ENCODE measurements at places on chromosomes 4 and X. TPM values are rescaled to one million over a fixed set of nuclear protein-coding genes. Genes with fewer than 3 reads are reported as not detected.

DNA sequence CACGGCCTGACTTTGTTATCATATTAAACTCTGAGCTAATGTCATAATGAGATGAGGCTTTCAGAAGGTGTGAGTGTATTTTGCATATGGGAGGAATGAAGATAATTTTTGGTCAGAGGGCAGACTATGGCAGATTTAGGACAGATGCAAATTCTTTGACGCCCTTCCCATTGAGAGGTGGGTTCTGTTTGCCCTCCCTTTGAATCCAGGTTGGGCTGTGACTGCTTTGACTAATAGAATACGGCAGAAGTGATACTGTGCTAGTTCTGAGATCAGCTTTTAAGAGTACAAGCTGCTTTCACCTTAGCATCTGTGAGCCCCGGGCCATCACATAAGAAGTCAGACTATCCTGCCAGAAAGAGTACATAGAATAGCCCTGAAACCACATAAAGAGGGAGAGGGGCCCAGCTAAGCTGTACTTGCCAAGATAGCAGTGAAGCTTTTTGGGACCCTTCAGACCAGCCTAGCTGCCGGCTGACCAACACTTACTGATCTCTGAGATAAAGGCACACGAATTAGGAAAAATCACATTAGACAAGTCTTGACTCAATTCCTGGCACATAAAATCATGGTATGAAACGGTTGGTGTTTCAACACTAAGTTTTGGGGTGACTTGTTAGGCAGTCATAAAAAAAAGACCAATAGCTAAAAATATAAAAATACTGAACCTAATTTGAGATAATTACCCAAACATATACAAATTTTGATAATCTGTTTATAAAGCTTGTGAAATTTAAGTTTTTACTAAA lies 166.7 kb upstream of the SH3RF1 start:
- H3K27me3 ChIP-seq: no peaks in the 10 kb centered on the region
- no peak for DNase-seq
- no peaks in the 10 kb centered on the region for H3K4me1 ChIP-seq
- no peak overlapping the region for H3K27ac ChIP-seq
- no peaks in the 10 kb centered on the region for H3K36me3 ChIP-seq
- H3K4me3 ChIP-seq: no peak overlapping the region

GRCh38 chr4:11614426-11614825 lies 185.7 kb upstream of the HS3ST1 start:
- no peak overlapping the region for H3K27ac ChIP-seq
- H3K27me3 ChIP-seq: no peaks in the 10 kb centered on the region
- H3K36me3 ChIP-seq: no peaks in the 10 kb centered on the region
- DNase-seq: no peak
- H3K4me3 ChIP-seq: no peak overlapping the region

- peaks cover 24% of the 10 kb centered on the region for H3K36me3 ChIP-seq
- no peak overlapping the region for H3K27ac ChIP-seq
- no peak for DNase-seq
- peaks cover 24% of the 10 kb centered on the region for H3K4me1 ChIP-seq
- no peak overlapping the region for H3K4me3 ChIP-seq
Observed at GRCh38 chr4:56973336-56973735, 4.1 kb downstream of the NOA1 start.

- no peaks in the 10 kb centered on the region for H3K4me1 ChIP-seq
- no peaks in the 10 kb centered on the region for H3K27me3 ChIP-seq
- H3K36me3 ChIP-seq: no peaks in the 10 kb centered on the region
- no peak overlapping the region for H3K4me3 ChIP-seq
- no peak for DNase-seq
- no peak overlapping the region for H3K27ac ChIP-seq
Observed at GRCh38 chr4:176830971-176831370, 38.2 kb upstream of the VEGFC start.

GRCh38 chr4:52096048-52096447 lies 44.9 kb downstream of the SPATA18 start:
- H3K4me3 ChIP-seq: no peak overlapping the region
- no peaks in the 10 kb centered on the region for H3K36me3 ChIP-seq
- no peaks in the 10 kb centered on the region for H3K4me1 ChIP-seq

NDST4 gene
- not detected for total RNA-seq

GRCh38 chr4:87399148-87399547 lies 8.2 kb upstream of the HSD17B11 start:
- no peaks in the 10 kb centered on the region for H3K4me1 ChIP-seq
- no peaks in the 10 kb centered on the region for H3K36me3 ChIP-seq
- no peak overlapping the region for H3K27ac ChIP-seq
- DNase-seq: no peak

- H3K27ac ChIP-seq: no peak overlapping the region
- H3K4me1 ChIP-seq: no peaks in the 10 kb centered on the region
Observed at GRCh38 chr4:83922402-83922801, 386.5 kb downstream of the GPAT3 start.

- no peak overlapping the region for H3K4me3 ChIP-seq
- H3K4me1 ChIP-seq: no peaks in the 10 kb centered on the region
- DNase-seq: no peak
- H3K36me3 ChIP-seq: no peaks in the 10 kb centered on the region
- no peaks in the 10 kb centered on the region for H3K27me3 ChIP-seq
Observed at GRCh38 chrX:13258052-13258444, 61.8 kb downstream of the ATXN3L start.

- DNase-seq: no peak
- no peak overlapping the region for H3K27ac ChIP-seq
Observed at GRCh38 chr4:113968473-113968872, 11.0 kb downstream of the ARSJ start.

SHISA3 gene
- not detected for total RNA-seq

C1QTNF7 gene
- not detected for total RNA-seq

CTPS2 gene
- total RNA-seq: 5.2 TPM

DNA sequence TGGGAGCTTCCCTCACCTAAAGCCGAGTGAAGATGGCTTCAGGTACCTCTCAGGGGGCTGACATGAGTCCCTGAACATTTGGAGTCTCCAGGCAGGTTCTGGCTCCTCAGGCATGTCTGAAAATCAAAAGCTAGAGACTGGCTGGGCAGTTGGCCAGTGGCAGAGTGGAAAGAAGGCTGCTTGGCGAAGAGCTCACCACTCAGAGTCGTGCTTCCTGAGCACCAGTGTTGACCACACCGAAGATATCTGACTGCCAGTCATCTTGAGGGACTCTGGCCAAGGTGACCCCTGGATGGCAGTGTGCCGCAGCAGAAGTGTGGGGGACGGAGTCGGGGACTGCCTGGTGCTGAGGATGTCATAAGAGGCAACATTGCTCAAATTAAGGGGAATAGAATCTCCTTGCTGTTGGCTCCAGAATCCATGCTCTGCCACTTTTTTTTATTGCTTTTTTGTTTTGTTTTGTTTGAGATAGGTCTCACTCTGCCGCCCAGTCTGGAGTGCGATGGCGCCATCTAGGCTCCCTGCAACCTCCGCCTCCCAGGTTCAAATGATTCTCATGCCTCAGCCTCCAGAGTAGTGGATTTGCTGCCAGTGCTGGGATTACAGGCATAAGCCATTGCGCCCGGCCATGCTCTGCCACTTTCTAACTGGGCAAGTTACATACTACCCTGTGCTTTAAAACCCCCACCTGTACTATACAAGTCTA lies 172.5 kb upstream of the GATB start:
- DNase-seq: no peak
- no peak overlapping the region for H3K27ac ChIP-seq
- no peaks in the 10 kb centered on the region for H3K4me1 ChIP-seq
- no peak overlapping the region for H3K4me3 ChIP-seq
- H3K27me3 ChIP-seq: no peaks in the 10 kb centered on the region
- no peaks in the 10 kb centered on the region for H3K36me3 ChIP-seq

GRCh38 chr4:7753931-7754465 lies 185.7 kb downstream of the AFAP1 start:
- peak; percentile 36 for DNase-seq
- peaks cover 23% of the 10 kb centered on the region for H3K4me1 ChIP-seq
- H3K36me3 ChIP-seq: no peaks in the 10 kb centered on the region
- no peaks in the 10 kb centered on the region for H3K27me3 ChIP-seq
- H3K27ac ChIP-seq: peak overlapping the region; percentile 38
- no peak overlapping the region for H3K4me3 ChIP-seq

RASL11B gene
- total RNA-seq: 0.27 TPM

DNA sequence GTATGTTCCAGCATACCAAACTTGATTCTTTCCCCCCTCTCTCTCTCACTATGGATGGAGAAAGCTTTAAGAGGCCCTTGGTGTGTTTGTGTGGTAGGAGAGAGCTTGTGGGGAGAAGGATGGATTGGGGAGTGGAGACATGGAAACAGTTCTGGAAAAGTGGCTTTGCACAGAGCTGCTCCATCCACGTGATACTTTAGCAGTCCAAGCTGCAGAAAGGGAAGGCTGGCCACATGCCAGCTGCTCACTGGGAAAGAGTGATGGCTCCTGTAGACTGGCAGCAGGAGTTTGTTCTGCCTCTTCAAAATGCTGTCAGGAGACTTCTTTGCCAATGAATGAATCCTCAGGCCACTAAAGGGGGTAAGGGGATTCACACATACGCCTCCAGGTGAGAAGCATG lies 21.7 kb upstream of the SEC24B start:
- H3K4me3 ChIP-seq: no peak overlapping the region
- no peak for DNase-seq
- H3K27me3 ChIP-seq: no peaks in the 10 kb centered on the region

CXCL6 gene
- total RNA-seq: not detected

DNA sequence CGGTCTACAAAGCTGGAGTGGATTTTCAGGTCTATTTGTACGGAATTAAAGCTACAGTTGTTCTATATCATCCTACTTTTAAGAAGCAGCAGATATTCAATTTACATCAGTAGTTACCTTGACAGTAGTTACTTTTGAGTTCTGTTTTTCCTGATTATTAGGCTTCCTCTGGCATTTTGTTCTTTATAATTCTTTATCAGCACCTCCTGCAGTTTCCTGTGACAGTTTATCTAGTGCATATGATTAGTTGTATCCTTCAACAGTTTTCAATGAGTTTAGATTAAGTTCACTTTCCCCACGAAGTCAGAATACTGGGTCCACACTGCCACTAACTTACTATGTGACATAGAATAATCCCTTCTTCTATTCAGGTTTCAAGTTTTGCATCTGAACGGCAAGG lies 71.7 kb downstream of the IDS start:
- no peaks in the 10 kb centered on the region for H3K27me3 ChIP-seq
- DNase-seq: no peak
- no peaks in the 10 kb centered on the region for H3K36me3 ChIP-seq
- no peak overlapping the region for H3K4me3 ChIP-seq

- H3K27ac ChIP-seq: no peak within 1 kb of the TSS
- DNase-seq: no peak
- H3K4me1 ChIP-seq: no peaks in the 10 kb centered on the region
- H3K36me3 ChIP-seq: no peaks in the 10 kb centered on the region
- peaks cover 5% of the 10 kb centered on the region for H3K27me3 ChIP-seq
- H3K4me3 ChIP-seq: no peak within 1 kb of the TSS
Observed at GRCh38 chr4:76434901-76435527, at the start of gene SHROOM3. TSS of gene SHROOM3 (plus strand) at chr4:76435229. CDS start at chr4:76436053, 824 bp downstream.

SLC6A14 gene
- not detected for total RNA-seq

EDA gene
- 0.57 TPM for total RNA-seq

DGKK gene
- not detected for total RNA-seq

GRCh38 chrX:120485315-120485637 lies 16.2 kb upstream of the LAMP2 start:
- peaks cover 20% of the 10 kb centered on the region for H3K4me1 ChIP-seq
- no peak overlapping the region for H3K27ac ChIP-seq
- no peaks in the 10 kb centered on the region for H3K27me3 ChIP-seq
- H3K36me3 ChIP-seq: no peaks in the 10 kb centered on the region
- no peak for DNase-seq
- peak overlapping the region; percentile 78 for H3K4me3 ChIP-seq

DNA sequence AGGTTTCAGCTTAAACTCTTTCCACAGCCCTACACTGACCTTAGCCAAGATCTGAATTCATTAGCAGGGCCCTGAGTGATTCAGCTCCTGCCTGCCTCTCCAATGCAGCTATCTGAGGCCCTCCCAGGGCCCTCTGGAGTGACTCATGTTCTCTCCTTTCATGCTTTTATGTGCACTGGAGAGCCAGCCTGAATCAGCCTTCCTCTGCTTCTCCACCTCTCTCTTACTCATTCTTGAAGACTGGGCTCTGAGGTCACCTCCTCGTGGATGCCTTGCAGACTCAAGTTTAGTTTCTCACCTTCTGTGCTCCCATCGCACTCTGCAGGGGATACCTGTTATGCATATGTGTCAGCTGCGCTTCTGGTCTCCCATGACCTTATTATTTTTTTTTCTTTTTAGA lies 3.1 kb upstream of the OCIAD2 start:
- H3K27ac ChIP-seq: no peak overlapping the region
- H3K4me3 ChIP-seq: no peak overlapping the region
- no peaks in the 10 kb centered on the region for H3K27me3 ChIP-seq
- DNase-seq: no peak

GRCh38 chr4:124181039-124181438 lies 531.5 kb downstream of the ANKRD50 start:
- no peak for DNase-seq
- no peak overlapping the region for H3K4me3 ChIP-seq
- H3K4me1 ChIP-seq: no peaks in the 10 kb centered on the region

TRAM1L1 gene
- total RNA-seq: not detected

GRCh38 chr4:52588771-52589591 lies 70.1 kb downstream of the USP46 start:
- H3K4me3 ChIP-seq: no peak overlapping the region
- no peaks in the 10 kb centered on the region for H3K36me3 ChIP-seq
- H3K27me3 ChIP-seq: no peaks in the 10 kb centered on the region
- peak; percentile 11 for DNase-seq
- H3K4me1 ChIP-seq: peaks cover 5% of the 10 kb centered on the region
- H3K27ac ChIP-seq: peak overlapping the region; percentile 2

GRCh38 chr4:7074426-7074825 lies 6.6 kb upstream of the GRPEL1 start:
- H3K4me1 ChIP-seq: peaks cover 4% of the 10 kb centered on the region
- H3K27ac ChIP-seq: no peak overlapping the region
- H3K36me3 ChIP-seq: no peaks in the 10 kb centered on the region
- no peaks in the 10 kb centered on the region for H3K27me3 ChIP-seq
- H3K4me3 ChIP-seq: no peak overlapping the region

GRCh38 chr4:123921339-123921738 lies 524.7 kb downstream of the SPRY1 start:
- no peak for DNase-seq
- no peaks in the 10 kb centered on the region for H3K4me1 ChIP-seq
- H3K36me3 ChIP-seq: no peaks in the 10 kb centered on the region
- no peak overlapping the region for H3K27ac ChIP-seq
- H3K4me3 ChIP-seq: no peak overlapping the region

DNA sequence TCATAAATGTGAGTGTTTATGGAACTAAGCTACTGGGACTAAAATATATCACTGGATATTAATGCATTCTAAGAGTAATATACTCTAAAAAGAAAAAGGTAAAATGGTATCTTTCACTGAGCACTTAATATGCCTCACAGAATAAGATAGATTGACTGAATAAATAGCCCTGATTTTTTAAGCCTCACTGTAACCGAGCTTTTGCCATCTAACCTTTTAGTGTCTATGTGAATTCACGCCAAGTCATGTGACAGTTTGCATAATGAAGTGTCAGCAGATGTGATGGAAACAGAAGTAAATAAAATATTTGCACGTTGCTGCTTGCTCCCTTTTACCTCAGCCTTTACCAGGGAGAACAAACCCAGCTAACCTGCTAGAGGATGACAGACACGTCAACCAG lies 119.7 kb upstream of the NWD2 start:
- no peaks in the 10 kb centered on the region for H3K36me3 ChIP-seq
- H3K27ac ChIP-seq: no peak overlapping the region
- H3K4me1 ChIP-seq: no peaks in the 10 kb centered on the region
- no peak overlapping the region for H3K4me3 ChIP-seq
- DNase-seq: no peak

Measured in CD8-positive, alpha-beta memory T cell (primary cell).